Activated naive CD8-positive, alpha-beta T cell treated with anti-CD3 and anti-CD28 coated beads for 36 hours (primary cell): ENCODE measurements at places on chromosomes 7 and 10.

DNA sequence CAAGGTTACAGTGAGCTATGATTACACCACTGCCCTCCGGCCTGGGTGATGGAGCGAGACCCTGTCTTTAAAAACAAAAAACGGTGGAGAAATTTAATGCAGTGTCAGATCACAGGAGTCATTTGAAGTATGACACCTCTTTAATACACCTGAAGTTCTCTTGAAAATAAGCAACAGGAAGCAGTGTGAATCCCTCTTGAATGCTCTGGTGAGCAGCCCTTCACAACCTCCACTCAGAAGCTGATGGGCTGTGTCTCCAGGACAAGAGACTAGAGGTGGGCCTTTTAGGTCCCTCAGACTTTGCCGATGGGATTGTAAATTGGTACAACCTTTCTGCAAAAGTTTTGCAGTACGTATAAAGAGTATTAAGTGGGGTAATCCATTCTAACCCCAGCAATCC lies 50.1 kb downstream of the CYP26A1 start:
- DNase-seq: no peak

DNA sequence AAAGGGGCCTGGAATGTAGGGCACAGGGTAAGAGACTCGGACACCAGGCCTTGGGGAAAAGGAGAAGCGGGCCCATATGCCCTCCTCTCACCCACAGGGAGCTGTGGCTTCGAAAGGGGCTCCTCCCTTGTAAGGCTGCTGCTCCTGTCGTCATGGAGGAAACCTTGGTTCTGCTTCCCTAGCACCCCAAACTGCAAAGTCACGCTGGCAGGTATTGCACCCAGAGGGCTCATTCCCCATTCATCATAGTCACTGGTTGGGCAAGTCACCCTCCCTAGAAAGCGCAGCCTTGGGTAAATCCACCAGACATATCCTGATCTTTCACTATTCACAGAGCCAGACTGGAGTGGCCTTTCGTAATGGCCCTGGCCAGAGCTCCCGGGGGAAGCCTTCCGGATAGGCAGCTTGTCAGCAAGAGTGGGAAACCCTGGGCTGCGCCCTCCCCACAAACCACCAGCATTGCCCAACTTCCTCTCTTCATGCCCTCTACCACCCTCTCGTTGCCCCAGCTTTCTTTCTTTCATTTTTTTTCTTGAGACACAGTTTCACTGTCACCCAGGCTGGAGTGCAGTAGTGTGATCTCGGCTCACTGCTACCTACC lies 121.0 kb downstream of the HIP1 start:
- peak; percentile 32 for DNase-seq

DNA sequence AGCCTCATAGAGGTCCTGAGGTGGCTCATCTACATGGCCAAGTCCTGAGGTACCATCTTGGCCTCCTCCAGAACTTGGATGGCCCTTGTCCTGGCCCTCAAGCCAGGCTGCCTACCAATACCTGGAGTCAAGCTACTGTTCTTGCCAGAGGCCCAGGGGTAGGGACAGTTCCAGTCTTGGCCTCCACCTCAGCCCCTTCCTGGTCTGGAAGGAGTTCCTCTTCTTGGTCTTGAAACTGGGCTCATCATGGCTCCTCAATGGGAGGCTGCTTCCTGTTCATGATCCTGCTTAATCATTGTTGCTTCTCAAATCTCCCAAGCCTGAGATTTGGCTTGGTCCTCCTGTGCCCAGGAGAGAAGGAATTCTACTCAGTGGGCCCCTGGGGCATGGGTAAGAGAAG lies 3.9 kb downstream of the HPS6 start:
- no peak for DNase-seq

DNA sequence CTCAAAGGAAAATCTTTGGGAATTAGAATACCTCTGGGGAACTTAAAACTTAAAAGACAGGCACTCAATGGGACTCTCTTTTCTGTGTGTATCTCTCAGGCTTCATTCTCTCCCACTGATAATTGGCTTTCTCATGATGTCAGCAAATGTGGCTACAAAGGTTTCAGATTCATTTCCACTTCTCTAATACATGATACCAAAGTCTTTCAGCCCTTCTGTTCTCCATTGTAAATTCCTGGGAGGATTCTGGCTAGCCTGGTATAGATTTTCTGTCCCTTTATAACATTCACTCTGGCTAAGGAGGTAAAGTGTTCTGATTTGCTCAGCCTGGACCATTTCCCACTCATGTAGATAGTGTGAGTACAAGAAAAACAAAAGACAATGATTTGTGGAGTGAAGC lies 606.2 kb downstream of the PCDH15 start:
- DNase-seq: no peak

- DNase-seq: no peak
Observed at GRCh38 chr7:131061818-131062217, 265.9 kb upstream of the MKLN1 start.

DNA sequence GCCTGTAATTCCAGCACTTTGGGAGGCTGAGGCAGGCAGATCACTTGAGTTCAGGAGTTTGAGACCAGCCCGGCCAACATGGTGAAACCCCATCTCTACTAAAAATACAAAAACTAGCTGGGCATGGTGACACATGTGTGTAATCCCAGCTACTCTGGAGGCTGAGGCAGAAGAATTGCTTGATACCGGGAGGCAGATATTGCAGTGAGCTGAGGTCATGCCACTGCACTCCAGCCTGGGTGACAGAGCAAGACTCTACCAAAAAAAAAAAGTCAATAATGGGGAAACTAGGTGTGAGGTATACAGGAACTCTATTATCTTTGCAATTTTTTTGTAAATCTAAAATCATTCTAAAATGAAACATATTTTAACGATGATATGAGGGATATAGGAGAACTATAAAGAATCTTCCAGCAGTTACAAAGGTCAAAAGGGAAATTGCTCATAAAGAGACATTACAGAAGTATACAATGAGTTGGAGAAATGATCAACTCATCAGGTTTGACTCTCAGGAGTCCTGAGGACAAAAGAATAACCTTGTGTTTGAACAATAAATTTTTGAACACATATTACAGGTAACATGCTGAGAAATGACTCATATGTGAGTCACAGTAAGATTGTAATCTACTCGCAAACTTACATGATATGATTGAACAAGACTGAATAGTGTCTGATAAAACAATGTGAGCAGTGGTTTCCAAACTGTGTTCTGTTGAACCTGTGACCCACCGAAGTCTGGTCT lies 272.6 kb downstream of the FGFR2 start:
- no peak for DNase-seq

DNA sequence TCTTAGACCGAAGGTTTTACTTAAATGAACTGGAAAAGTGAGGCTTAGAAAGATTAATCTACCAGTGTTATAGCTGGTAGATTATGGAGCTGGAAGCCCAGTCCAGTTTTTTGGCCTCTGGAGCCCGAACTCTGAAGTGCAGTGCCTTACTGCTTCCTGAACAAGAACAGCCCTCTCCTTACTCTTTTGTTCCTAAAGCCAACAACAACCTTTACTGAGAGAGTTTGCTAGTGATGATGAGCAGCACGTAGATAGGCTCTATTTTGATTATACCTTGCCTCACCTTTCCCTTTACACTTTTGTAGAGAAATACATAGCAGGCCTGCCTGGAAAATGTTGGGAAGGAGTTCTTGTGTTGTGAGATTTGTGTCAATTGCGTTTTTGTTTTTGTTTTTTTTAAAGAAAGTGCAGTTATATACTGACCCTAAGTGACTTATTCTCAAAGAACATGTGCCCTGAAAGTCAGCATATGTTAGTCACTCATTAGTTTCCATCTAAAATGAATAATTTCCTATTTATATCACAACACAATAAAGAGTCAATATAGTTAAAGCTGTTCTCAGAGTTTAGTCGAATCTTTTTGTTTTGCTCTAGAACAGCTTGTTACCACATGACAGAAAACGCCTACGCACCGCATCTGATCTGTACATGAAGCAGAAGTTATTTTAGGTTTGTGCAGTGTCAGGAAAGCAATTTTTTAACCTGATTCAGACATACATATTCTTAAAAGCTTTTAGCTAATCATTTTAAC lies 33.0 kb downstream of the PLEKHA1 start:
- peak; percentile 28 for DNase-seq

DNA sequence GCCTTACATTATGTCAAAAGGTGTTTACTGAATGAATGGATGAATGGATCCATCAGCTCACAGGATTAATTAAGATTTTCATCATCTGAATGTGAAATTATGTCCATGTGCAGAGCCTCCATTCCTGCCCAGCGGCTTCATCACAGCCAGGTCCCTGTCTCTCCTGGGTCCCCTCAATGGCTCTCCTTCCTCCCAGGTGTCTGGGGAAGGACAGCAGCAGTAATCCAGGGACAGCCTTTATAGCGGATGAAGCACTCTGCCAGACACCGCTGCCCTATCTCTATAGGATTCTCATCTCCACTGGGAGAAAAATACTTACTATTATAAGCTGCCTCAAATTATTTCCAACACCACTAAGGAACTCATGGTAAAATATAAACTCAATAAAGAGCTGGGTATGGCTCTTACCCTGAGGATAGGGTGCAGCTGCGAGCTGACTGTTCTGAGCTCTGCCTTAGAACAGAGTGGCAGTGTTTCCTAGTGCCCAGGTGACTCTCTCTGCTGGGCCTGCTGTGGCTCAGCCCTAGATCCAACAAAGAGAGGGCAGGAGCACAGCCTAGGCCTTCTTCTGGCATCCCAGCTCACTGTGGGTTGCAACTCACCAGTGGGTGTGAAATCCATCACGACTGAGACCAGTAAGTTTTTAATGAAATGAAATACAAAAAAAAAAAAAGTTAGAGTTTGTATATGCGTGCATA lies 38.3 kb downstream of the GPRIN2 start:
- DNase-seq: no peak

DNA sequence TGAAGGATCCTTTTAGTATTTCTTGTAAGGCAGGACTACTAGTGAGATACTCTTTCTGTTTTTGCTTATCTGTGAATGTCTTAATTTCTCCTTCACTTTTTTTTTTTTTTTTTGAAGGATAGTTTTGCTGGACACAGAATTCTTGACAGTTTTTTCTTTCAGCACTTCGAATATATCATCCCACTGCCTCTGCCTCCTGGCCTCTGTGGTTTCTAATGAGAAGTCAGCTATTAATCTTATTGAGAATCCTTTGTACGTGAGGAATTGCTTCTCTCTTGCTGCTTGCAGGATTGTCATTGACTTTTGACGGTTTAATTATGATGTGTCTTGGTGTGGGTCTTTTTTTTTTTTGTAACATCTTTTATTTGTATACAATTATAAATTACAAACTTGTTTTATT lies 12.6 kb upstream of the WAC start:
- no peak for DNase-seq

DNA sequence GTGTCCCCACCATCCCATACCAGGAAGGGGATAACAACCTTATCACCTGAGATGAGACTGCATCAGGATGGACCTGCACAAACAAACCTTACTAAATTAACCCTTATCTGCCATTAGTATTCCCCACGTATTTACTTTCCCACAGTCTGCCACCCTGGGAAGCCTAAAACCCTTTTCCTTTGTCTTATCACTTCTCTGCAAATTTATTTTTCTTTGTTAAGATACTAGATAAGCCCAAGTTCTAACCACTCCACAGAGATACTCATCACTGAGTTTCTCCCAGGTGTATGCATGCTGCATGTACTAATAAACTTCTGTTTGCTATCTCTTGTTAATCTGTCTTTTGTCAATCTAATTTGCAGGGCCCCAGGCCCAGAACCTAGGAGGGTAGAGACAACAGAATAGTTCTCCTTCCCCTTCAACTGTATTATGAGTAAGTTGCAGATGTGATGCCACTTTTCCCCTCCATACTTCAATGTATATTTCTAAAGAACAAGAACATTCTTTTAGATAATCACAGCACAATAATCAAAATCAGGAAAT lies 66.0 kb downstream of the ELMO1 start:
- no peak for DNase-seq

GRCh38 chr7:2008936-2009540 lies 223.7 kb downstream of the MAD1L1 start:
- DNase-seq: no peak

DNA sequence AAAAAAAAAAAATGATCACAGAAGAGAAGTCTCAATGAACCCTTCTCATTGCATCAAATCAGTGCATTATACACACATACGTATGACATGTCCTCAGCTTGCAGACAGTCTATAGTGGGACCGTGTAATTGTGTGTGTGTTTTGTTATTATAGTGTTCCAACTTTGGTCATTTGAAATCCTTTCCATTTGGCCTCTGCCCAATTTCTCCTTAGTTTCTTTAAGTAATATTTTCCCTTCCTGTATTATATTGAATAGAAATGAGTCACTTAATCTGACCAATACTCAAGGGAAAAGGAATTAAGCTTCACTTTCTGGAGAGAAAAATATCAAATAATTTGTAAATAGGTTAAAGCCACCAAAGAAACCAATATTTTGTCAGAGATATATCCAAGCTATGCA lies 415.5 kb upstream of the SORCS1 start:
- no peak for DNase-seq

- no peak for DNase-seq
Observed at GRCh38 chr10:50452603-50453002, 171.2 kb downstream of the SGMS1 start.

GRCh38 chr7:157301610-157302120 lies 35.1 kb upstream of the DNAJB6 start:
- no peak for DNase-seq

- DNase-seq: no peak
Observed at GRCh38 chr7:159121068-159121467, 23.6 kb downstream of the VIPR2 start.

DNA sequence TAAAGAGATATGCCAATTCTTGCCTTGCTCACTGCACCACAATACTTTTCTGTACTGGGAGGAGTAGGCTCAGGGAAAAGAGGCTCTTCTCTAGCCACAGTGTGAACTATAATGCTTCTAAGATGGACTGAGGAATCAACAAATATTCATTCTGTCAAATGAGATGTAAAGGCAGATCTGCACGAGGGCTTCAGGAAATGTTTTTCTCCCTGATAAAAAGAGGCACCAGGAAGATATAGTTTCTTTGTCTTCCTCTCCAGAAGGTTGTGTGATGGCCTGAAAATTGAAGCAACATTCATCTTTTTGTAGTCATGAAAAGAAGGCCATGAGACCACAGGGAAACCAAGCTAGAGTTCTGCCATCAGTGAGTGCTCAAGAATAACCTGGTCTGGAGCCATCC lies 79.1 kb upstream of the NME8 start:
- no peak for DNase-seq

GRCh38 chr7:157682064-157682945 lies 345.5 kb downstream of the DNAJB6 start:
- no peak for DNase-seq

DNA sequence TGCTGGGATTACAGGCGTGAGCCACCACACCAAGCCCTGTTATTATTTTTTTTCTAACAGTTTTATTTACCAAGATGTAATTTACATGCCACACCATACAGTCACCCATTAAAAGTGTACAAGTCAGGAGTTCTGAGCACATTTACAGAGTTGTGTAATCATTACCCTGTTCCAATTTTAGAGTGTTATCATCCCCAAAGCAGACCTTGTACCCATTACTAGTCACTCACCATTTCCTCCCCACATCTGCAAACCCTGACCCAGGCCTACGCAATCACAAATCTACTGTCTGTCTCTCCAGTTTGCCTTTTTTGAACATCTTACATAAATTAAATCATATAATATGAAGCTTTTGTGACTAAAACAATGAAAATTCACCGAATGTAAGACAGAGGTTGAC lies 402.9 kb upstream of the FOXK1 start:
- DNase-seq: no peak
